ENCODE measurements at places on chromosomes 13 and 19.

DNA sequence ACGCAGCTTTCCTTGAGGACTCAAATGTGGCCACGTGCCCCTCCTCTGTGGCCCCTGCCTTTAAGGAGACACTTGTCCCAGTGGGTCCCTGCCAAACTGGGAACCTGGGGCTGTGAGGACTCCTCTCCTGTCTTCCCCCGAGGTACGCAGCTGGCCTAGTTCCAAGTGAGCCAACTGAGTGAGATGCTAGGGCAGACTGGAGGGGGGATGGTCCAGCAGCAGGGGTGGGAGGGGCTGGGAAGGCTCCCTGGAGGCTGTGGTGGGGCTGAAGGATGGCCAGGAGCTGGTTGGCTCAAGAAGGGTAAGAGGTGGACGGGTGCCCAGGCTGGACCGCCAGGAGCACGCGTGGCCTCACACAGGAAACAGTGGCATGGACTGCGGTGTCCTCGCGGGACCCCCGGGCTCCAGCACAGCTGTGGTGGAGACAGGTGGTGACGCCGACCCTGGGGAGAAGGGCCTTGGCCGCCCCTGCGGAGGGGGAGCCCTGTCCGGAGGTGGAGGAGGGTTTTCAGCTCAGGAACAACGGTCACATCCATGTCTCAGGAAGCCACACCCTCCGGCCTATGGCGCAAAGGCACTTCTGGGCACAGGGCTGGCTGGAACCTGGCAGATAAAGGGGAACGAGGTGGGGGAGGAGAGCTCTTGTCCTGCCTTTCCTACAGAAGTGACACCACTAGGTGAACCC is 45.8 kb downstream of the MLLT1 start:
- DNase-seq: no peak

GRCh38 chr13:51807041-51807440 is 3.1 kb upstream of the DHRS12 start:
- no peak for DNase-seq

DNA sequence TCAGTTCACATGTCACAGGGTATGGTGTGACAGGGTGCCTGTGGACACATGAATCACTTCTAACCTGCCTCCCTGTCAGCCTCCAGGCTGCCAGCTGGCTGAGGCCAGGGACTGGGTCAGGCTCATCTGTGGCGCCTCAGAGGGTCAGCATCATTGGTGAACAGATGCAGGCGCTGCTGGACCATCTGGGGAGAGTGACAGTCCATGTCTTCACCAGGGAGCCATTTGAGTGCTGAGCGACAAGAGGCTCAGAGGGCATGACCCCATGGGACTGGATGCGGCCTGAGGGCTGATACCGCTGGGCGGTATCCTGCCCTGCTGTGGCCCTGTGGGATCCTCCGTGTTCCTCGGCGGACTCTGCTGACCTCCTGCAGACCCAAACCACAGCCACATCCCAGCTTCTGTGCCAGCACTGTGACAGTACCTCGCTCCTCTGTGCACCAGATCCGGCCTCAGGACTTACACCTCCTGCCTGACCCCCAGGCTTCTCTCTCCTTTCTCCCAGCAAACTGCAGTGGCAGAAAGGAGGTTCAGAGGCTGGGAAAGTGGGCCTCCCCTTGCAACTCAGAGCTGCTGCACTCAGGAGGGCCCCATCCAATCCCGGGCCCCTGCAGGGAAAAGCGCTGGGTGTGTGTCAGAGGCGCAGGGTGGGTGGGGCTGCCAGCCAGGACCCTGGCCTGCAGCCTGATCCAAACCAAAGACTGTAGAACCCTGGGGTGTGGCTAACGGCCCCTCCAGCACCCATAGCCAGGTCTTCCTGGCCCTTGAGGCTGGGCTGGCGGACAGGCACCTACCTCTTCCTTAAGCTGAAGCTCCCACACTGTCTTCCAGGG is 10.2 kb downstream of the ACTMAP start:
- no peak for DNase-seq

DNA sequence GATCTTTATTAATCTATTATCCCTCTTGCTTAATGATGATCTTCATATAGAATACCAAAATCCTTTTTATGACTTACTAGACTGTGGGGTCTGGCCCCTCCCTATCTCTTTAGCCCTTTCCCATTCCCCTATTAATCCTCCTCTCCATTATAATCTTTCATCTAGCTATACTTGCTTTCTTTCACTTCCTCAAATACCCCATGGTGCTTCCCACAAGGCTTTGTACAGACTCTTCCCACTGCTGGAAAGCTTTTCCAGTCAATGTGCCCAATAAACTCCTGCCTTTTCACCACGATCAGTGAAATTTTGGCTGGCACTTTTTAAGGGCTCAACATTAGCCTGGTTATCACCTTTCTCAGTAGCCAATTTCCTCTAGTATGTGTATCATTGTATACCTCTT is 3.2 kb upstream of the EBPL start:
- no peak for DNase-seq

DNA sequence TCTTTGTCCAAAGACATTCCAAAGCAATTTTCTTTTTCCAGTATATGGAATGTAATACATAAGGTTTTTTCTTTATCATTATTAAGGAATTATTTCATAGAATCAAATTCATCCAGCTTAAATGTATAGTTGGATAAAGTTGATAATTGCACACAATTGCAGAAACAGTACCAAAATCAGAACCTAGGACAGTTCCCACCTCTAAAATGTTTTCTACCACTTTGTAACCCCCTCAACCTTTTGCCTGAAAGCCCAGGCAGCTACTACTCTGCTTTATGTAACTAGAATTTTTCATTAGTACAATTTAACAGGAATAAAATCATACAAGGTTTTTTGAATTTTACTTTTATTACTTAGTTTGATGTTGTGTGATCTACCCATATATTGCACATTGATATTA is 98.0 kb downstream of the PRR20E start:
- DNase-seq: no peak

GRCh38 chr19:15225760-15226159 is 6.5 kb downstream of the EPHX3 start:
- DNase-seq: no peak

DNA sequence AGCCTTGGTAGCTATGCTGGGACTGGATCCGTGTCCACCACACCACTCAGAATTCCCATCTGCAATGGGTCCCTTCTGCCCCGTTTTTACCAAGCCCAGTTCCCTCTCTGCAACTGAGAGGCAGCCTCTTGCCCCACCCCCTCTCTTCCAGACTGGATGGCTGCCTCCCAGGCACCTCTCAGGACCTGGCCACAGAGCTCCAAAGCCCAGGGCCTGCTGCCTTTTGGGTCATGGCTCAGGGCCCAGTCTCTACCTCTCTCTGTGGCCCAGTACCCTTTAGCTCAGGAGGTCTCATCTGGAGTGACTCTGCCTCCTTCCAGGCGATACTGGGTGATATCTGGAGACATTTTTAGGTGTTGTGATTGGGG is 10.3 kb upstream of the ZBTB7A start:
- no peak for DNase-seq

DNA sequence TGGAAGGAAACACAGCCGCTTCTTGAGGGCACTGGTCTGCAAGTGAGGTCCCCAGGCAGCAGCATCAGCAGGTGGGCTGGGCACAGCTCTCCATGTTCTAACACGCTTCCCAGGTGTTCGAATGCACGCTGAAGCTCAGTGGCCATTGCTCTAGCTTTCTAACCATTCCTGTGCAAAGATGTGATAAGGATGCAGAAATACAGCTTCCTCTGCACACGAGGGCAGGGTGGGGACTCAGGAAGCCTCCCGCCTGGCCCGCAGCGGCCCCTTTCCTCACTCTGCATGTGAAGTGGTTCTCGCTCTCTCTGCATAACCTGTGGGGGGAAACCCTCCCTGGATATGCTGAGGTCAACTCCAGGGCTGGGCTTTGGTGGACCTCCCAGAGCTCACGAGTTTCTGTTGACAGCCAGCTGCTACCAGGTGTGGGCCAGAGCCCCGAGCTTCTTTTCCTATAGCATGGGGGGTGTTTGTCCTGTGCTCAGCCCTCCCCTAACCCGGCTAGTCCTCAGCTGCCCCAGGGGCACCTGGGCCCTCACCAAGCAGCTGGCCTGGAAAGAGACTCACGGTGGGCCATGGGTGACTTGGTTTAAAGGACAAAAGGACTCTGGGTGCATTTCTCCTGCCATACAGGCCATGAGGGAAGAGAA is 168.2 kb downstream of the TEX29 start:
- no peak for DNase-seq

GRCh38 chr13:38417727-38418126 is 68.1 kb downstream of the UFM1 start:
- no peak for DNase-seq

DNA sequence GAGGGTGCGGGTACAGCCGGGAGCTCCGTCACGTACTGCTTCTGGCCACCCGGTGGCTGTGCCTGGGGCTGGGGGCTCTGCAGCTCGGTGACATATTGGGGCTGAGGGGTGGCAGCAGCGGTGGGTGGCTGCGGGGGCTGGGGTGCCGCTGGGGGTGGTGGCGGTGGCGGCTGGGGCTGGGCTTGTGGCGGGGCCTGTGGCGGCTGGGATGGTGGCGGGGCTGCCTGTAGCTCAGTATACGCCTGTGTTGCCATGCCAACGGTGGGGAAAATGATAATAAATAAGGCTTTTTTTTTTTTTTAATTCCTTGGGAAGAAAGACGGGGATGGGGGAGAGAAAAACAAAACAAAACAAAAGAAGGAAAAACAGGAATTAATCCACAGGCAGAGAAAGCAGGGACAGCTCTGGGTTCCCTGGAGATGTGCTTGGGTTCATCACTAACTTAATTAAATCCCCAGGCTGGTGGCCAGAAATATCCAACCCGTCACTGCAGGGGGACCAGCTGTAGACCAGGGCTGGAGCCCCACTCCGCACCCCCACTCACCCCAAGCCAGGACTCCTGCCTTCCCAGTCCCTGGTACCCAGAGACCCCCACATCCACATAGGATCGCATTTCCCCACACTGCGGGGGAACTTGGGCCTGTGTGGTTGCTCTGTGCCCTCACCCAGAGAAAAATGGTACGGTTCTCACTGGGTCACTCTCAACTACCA is 12.4 kb downstream of the RFX1 start:
- no peak for DNase-seq

Data from amygdala (tissue), 56 donors.